ENCODE measurements at places on chromosomes 5 and 9.

DNA sequence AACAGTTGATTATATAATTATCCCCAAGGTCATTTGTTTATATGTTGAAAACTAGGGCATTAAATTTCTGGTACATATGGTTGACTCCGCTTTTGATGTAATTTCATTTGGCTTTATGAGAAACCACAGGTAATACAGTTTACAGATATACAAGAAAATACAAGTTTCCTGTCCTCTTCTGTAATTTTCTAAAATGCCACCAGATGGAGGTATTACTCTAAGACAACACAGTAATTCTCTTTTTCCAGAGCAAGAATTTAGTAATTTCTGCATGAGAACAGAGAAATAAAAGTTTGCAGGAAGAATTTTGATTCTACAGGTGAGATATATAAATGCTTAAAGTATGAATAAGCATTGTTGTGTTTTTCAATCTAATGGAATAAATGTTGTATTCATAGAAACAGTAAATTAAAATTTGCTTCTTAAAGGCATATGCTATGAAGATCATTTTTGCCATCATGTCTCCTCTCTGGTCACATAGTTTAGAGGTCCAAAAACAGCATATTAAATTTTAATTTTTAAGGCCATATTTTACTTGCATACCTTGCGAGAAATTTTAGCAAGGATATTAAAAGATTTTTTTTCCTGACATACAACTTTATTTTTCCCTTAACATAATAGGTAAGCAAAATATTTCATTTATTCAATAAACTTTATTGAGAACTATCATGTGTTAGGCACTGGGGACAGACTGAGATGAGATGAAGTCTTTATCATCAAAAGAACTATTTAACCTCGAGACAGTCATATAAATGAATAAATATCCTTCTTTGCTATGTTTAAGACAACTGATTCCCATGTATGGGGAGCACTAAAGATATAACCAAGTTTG is 22.7 kb downstream of the CHD1 start:
- DNase-seq: no peak

GRCh38 chr9:10253341-10253740 is 359.5 kb downstream of the PTPRD start:
- no peak for DNase-seq

GRCh38 chr5:45725537-45725936 is 29.4 kb upstream of the HCN1 start:
- DNase-seq: no peak

DNA sequence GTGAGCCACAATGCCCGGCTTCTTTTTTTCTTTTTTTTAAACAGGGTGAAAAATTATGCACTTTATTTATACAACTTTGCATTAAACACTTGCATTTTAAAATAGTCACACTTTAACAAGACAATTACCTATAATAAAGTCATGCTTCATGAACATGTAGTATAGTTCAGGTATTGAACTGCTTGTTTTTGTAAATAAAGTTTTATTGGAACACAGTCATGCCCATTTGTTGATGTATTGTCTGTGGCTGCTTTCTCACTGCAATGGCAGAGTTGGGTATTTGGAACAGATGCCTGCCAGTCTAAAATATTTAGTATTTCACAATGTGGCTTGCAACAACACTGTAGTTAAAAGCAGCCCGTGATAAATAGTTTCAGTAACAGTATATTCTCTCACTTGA is 32.8 kb upstream of the CCL21 start:
- no peak for DNase-seq

DNA sequence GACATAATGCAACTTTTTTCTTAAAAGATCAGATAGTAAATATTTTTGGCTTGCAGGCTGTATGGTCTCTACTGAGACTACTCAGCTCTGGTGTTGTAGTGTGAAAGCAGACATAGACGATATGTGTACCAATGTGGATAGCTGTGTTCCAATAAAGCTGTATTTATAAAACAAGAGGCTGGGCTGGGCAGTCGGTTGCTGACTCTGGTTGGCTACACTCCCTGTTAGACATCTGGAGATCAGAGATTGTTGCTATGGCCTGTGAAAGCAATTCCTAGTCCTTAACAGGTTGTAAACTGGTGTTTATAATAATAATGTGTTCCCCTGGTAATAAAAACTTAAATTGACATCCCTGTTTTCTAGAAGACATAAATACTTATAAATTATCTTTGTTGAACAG is 24.4 kb upstream of the SCAMP1 start:
- peak; percentile 16 for DNase-seq

Measured in BJ (cell line).